Activated T-cell treated with anti-CD3 and anti-CD28 coated beads for 48 hours (primary cell): ENCODE measurements at places on chromosomes 1 and 21.

DNA sequence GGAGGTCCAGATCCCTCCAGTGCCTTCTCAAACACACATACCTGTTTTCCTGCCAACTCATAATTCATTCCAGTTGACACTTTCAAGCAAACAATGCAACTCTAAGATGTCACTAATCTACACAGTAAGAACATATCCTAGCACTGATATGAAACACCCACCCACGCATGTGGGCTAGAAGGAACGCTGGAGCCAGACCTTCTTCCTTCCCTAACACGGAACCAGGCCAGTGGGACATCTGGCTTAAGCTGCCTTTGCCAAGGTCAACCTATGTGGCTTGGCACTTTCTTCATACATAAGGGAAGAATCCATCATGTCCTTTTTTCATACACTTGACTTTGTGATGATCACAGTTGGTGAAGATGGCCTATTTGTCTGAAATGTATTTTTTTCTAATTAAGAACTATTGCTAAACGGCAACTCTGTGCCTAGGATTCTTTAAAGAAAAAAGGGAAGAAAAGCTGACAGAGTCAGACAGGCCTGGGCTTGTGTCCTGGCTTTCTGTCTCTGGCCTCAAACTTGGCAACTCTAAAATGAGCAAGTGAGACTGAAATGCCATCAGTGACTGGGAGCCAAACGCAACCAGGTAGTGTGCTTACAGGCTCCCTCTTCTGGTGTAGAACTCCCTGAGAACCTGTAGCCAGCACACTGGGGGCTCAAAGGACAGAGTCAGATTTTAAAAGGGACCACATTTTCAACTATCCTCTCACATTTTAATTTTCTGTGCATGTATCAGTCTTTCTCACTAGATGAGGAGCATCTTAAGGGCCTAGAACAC is 92.6 kb upstream of the BEND5 start:
- DNase-seq = no peak

- DNase-seq = no peak
Measured at GRCh38 chr1:180193141-180194047, 36.7 kb upstream of the LHX4 start.

GRCh38 chr1:16243936-16244649 is 7.1 kb upstream of the CPLANE2 start:
- DNase-seq = peak; percentile 59

GRCh38 chr1:162856260-162856659 is 4.7 kb downstream of the CCDC190 start:
- DNase-seq = no peak

DNA sequence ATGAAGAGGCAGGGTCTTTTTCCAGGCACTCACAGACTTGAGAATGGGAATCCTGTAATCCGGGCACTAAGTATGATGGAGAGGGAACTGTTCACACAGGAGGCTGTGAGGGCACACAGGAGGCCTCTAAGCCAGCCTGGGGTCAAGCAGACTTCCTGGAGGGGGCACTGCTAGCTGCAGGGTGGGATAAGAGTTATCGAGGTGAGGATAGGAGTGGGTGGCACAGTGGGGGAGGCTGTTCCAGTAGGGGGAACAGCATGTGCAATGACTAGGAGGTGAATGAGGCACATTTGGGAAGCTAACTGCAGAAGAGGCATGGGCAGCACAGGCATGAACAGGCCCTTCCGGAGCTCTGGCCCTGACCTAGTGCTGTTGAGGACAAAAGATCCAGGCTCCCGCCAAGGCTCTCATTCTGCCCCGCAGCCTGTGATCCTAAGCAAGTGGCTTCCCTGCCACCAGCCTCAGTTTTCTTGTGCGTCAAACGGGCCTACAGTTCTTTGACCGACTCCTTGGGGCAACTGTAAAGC is 216.7 kb downstream of the TRABD2B start:
- no peak for DNase-seq

DNA sequence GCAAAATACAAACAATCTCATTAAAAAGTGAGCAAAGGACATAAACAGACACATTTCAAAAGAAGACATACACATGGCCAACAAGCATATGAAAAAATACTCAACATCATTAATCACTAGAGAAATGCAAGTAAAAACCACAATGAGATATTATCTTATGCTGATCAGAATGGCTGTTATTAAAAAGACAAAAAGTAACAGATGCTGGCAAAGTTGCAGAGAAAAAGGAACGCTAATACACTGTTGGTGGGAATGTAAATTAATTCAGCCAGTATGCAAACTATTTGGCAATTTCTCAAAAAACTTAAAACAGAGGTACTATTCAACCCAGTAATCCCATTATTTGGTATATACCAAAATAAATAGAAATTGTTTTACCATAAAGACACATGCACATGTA is 32.2 kb upstream of the TNFSF18 start:
- DNase-seq = no peak

DNA sequence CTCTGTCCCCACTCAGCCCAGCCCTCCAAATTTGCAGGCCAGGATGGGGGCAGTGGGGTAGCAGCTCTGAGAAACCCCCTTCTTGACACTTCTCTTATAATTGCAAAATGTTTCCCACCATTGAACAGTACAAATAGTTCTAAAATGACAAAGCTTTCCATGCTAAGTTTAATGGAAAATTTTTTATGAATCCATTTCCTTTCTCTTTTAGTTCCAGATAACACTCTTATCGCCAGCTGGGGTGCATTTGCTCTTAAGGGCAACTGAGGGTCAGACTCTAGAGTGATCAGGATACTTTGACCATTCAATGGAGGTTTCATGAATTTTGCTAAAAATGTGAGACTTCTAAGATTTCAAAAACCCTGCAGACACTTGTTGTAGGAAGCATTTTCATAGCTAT is 29.9 kb downstream of the PIK3C2B start:
- DNase-seq = no peak

- DNase-seq = no peak
Measured at GRCh38 chr1:221089803-221090202, 210.6 kb downstream of the HLX start.

DNA sequence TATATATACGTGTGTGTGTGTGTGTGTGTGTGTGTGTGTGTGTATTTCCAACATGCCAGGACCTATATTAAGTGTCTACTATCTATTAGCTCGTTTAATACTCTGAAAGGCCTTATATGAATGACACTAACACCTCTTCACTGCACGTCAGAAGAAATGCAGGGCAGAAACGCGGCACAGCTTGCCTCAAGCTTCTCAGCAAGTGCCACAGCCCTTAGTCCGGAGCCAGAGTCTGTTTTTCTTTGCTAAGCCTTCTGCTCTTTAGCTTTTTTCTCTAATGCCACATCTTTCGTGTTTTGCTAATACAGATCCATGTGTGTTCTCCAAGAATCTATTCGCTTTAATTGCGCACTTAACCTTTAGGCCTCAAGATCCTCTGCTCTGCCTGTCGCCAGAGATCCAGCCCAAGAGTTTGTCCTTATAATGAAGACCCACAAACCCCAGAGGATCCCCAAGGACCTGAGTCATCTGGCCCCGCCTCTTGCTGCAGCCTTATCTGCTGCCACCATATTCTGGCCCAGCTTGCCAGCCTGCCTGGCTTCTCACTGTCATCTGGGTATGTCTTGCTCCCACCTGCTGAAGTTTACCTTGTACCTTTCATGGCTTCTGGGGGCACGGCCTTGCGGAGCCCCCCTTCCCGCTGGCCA is 2.0 kb upstream of the TRIM58 start:
- no peak for DNase-seq
